GM13977 (cell line): ENCODE measurements at places on chromosomes 16 and 17.

DNA sequence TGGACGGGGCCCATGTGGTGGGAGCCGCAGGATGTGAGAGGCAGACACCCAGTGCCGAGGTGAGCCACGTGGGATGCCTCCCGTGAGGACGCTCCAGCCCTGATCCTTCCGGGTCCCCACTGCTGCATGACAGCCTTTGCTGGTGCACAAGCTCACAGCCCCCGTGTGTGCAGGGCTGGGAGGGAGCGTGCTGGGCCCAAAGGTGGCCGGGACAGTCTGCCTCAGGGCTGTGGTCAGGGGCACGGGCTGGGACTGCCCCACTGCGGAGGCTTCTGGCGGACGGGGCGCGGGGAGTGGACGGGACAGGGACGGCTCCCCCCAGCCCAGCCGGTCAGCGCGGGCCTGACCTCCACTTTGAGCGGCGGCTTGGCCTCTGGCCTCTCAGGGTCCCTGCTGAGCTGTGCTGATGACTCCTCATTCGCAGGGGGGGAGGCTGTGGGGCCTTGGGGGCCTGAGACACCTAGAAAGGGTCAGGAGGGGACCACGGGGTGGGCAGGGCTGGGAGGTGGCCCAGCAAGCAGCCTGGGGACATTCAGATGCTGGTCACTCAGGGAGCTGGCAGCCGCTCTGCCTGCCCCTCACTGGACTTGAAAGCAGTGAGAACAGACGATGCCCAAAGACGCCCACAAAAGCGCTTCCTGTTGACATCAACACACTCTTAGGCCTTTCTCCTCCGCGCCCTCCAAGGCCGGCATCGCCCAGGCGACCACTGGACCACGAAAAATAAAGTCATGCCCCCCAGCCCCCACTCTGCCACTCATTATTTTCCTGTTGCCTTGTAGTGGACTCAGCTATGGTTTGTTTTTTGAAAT is 9.3 kb upstream of the METRNL start:
- no peak for DNase-seq

DNA sequence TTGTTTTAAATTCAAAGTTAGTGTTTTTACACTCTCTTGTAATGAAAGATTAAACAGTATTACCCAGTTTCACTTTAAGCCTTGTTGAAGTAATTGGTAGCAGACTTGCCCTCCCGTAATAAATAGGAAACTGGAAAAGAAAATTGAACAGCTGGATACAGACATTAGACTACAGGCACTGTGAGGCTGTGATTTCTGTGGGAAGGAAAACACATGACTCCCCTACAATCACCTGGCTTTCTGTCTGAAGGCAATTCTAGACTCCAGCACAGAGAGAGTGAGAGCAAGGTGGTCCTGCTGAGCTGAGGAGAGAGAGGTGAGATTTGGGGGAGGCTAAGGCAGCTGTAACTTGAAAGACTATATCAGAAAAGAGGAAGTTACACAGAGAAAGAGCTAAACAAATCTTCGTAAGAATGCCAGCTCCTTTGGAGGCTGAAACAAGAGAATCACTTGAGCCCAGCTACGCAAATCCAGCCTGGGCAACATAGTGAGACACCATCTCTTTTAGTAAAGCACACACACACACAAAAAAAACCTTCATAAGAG is 57.8 kb upstream of the CDYL2 start:
- no peak for DNase-seq

- DNase-seq = no peak
Measured at GRCh38 chr16:87447323-87447722, 45.5 kb downstream of the ZCCHC14 start.

GRCh38 chr17:1488826-1489270 is 3.6 kb downstream of the MYO1C start:
- DNase-seq = no peak

- DNase-seq = no peak
Measured at GRCh38 chr16:50573947-50574744, 25.9 kb downstream of the NKD1 start.

DNA sequence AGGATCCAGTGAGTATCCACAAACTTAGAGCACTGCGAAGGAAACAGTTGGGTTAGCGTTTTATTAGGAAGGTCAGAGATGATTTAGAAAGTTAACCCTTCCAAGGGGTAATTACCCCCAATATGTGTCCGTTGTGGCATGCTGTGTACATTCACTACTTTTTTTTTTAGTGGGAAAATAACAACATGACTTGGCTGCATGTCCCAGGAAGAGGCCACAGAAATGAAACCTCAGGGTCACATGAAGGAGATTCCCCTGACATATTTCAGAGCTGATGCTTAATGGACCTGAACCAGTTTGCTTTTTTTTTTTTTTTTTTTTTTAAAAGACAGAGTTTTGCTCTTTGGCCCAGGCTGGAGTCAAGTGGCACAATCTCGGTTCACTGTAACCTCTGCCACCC is 167.5 kb downstream of the PRKCA start:
- DNase-seq = no peak

- DNase-seq = no peak
Measured at GRCh38 chr16:66372078-66372897, 5.8 kb downstream of the CDH5 start.

GRCh38 chr17:50613007-50613992 is 21.4 kb upstream of the ABCC3 start:
- no peak for DNase-seq

DNA sequence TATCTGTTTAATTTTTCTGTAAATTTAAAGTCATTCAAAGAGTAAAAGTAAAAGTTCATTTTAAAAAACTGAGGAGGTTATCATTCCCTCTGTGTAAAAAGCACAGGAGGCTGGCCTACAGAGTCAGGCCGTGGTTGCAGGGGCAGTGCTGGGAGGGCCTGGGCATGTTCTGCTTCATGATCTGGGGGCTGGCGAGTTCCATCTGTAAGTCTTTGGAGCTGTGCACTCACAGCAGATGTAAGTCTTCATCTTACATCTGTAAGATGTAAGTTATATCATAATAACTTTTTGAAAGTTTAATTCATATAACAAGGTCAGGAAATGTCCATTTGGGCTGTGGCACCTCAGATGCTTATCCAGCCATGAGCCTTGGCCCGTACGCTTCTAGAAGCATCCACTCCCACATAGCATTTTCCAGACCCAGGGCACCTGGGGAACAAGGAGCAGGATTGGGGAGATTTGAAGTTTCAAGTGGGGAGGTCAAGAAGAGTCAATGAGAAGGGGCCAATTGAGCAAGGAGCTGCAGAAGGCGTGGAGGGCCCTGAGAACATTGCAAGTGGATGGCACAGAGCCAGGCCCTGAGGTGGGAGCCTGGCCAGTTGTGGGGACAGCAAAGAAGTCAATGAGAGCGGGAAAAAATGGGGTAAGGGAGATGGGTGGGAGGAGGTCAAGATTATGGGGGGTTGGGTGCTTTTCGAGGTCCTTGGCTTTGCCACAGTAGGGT is 54.1 kb downstream of the TNFRSF13B start:
- DNase-seq = no peak

DNA sequence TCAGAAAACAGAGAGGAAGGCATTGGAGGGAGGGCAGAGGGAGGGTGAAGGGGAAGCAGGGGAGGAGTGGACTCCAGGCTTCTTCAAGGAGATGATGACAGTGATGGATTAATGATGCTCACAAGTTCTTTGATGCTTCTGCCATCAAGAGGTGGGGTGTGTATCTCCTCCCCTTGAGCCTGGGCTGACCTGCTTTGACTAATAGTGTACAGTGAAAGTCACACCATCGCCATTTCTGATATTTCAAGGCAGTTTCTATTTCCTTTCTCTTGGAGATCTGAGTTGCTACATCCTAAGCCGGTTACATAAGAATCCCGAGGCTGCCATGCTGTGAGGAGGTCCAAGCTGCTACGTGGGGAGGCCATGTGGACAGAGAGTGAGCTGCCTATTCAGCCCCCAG is 312.5 kb downstream of the MAF start:
- no peak for DNase-seq

DNA sequence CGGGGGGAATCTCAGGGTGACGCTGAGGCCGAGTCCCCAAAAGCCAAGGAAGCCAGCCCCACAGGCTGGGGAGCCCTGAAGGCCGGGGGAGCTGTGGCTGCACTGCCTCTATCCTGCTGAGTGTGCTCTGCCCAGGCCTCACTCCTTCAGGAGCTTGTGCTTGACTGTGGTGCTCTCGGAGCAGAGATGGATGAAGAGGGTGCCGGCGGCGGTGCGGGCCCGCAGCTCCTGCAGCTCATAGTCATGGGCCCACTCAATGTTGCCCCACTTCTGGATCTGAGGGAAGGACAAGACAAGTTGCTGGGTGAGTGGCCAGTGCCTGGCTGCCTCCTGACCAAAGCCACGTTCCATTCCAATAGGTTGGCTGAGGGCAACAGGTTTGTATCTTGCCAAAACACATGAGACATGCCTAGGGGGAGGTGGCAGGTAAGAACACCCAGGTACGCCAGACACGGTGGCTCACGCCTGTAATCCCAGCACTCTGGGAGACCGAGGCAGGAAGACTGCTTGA is 20.5 kb downstream of the ATPAF2 start:
- DNase-seq = no peak

GRCh38 chr16:67145746-67146145 is 5.1 kb downstream of the B3GNT9 start:
- DNase-seq = no peak

DNA sequence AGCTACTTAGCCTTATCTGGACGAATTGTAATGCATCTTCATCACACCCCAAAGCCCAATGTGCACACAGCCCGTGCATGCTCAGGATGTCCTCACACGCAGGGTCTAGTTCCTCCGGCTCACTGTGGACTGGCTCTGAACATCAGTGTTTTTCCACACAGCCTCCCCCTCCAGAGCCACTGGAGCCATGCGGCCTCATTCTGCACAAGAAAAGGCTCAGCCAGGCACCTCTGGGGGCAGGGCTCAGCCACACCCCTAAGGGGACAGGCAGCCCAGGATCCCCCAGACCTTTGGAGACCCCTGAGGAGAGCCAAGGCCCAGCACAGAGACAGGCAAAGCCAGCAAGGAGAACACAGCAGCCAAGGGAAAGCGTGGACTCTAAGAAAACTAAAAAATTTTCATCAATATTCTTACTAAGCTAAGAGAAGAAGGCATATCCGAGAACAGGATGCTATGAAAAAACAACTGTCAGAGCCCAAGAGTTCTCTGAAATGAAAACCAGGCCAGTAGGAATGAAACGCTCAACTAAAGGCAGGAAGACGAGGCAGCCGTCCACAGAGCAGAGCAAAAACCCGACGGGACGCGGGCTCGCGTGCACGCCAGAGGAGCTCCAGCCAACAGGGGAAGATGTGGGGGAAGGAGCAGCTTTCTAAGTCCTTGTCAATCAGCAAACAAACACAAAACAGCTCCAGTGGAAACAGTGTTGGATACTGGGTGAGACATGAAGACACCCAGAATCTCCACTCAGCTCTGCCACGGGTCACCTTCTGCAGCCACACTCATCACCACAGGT is 34.5 kb downstream of the MAP1LC3B start:
- DNase-seq = no peak

DNA sequence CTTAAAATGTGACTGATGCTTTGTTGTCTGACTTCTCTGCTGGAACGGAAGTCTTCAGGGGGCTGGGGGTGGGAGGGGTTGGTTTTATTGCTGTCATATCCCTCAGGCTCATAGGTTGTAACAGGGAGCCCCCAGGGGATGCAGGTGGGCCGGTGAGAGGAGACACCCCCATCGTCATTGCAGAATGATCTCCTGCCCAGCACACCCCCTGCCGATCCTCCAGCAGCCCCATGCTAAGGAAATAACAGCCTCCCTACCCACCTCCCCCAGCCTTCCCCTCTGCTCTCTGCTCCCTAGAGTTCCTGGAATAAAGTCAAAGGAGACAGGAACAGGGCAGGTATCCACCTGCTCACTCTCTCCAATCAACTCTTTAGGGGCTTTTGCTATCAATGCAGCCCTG is 270.1 kb upstream of the TNRC6C start:
- DNase-seq = no peak

DNA sequence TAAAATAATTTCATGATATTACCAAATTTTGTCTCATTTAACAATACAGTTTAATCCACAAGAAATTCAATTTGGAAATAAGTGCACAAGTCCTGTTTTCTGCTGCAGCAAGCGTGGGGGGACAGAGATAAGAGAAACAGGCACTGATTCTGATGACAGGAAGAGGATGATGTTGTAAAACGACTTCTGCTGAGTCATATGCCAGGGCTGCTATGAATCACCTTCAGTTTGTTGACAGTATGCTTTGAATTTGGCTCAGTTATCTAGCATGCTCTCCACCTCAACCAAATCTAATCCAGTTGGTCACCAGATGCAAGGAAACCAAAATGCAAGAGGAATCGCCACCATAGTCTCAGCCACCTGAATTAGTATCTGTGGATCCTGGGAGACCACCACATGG is 244.1 kb upstream of the MON1B start:
- DNase-seq = no peak

DNA sequence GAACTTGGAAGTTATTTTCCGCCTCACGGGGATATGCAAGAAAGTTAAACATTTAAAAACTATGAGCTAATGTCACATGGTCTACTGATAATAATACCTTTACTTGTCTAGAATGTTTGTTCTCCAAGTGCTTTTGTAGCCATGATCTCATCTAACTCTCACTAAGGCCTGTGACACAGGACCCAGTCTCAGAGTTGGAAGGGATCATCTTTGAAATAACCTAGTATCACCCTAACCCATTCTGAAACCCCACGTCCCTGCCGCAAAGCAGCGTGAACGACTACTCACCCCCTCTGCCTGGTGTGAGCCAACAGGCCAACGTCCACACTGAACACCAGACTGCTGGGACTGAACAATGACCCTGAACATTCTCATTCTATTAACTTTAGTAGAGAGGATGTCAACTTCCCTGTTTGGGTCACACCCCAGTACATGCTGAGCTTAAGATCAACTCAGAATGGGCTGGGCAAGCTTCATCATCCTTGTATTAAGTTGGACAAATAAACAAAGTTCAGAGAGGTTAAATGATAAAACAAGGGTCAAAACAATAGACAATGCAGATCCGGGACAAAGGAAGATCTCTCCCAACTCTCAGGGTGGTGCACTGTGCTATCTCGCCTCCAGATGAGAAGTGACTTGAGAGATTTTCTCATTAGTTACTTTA is 54.8 kb upstream of the BCAR1 start:
- no peak for DNase-seq

DNA sequence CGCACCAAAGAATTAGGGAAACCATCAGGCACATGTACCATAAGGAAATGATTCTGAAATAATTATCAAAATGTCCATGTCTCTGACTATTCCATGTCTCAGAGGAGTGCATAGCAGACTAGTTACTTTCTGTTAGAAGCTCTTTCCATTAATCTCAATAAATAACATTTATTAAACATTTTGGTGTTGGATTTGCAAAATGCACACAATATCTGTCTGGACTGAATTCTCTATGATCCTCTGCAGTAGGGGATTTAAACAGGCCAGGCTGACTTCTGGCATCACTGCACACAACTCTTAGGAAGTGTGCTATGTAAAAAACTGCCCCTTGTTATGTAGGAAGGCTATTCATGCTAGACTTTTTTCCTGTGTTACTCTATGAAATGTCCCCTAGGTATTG is 283.3 kb upstream of the CDH5 start:
- no peak for DNase-seq
